ENCODE measurements at places on chromosomes 2 and 18.

GRCh38 chr18:24656551-24657443, 196.4 kb downstream of the HRH4 start:
- DNase-seq = no peak

DNA sequence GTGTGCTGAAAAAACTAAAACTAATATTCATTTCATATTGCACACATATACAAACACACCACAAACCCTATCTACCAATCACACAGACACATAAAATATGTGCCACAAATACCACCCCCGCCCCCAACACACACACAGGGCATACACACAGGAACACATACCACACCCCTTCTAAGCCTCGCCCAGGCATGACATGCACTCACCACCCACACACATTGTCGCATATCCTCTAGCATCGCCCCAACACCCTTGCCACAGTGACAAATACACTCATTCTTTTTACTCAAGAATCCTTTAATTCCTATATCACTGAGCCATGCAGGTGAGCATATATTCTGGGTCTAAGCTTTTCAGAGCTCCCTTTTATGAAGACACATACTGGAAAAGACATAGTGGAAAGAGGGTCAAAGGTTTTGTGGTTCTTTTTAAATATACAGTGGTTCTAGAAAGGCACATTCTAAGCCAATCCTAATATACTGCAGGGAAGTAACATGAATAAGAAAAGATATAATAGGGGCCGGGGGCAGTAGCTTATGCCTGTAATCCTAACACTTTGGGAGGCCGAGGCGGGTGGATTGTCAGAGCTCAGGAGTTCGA, 24.5 kb upstream of the LCLAT1 start:
- peak; percentile 29 for DNase-seq

GRCh38 chr2:26573241-26573925, 67.8 kb downstream of the CIB4 start:
- no peak for DNase-seq

- DNase-seq = no peak
Observed at GRCh38 chr2:210663631-210664089, 107.3 kb downstream of the CPS1 start.

GRCh38 chr2:143209570-143210445, 80.6 kb downstream of the ARHGAP15 start:
- DNase-seq = no peak

DNA sequence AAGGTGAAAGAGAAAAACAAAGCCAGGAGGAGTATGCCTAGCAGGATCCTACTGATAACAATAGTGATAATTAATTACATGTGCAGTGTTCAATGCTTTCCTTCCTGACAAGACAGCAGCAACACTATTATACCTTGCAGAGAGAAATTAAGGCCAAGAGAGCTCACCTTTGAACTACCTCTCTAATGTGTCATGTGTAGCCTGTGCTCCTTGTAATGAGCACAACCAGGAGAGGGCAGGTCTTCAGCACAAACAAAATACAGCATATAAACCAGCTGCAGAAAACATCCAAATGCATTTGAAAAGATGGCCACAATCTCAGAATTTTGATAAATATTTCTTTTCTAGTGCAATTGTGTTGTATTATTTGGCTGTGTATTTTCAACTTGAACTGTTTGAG, 1425.7 kb downstream of the DSC3 start:
- no peak for DNase-seq

DNA sequence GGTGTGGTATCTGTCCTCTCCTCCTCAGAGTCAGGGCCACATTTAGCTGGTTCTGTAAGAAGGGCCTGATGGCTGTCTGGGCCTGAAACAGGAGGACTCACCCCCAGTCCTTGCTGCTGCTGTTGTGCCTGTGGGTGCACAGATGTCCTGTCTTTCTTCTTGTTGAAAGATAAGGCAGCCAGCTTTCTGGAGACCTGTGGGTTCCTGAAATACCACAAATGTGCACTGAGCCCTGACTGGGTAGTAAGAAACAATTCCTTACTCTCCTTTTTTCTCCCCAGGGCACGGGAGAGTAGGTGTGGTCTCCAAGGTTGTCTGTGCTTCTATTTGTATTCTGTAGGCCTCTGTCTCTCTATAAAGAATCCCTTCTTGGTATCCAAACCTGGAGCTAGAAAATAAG, 96.2 kb upstream of the DLX2 start:
- no peak for DNase-seq

- no peak for DNase-seq
Observed at GRCh38 chr2:129201696-129202095, 777.8 kb upstream of the RAB6C start.

GRCh38 chr2:98212092-98213000, 125.4 kb downstream of the VWA3B start:
- no peak for DNase-seq

GRCh38 chr18:37393945-37394609, 171.5 kb downstream of the CELF4 start:
- peak; percentile 48 for DNase-seq

DNA sequence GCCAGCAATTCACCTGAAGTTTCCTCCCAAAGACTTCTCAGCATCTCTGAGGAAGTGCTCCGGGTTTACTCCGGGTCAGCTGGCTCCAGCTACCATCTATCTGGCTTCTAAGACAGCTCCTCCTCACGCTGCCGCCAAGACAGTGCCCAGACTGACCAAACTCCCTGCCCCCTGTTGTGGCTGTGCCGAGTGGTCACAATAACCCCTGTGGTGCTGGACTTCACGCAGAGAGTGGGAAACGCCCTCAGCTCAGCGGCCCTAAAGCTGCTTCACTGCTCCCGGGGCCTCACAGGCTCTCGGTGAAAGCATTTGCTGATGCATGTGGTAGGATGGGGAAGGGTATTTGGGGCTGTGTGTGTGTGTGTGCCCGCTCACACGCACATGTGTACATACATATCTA, 154.8 kb upstream of the ZNF236 start:
- DNase-seq = no peak

GRCh38 chr2:100548771-100549170, 14.0 kb upstream of the PDCL3 start:
- no peak for DNase-seq

- no peak for DNase-seq
Observed at GRCh38 chr2:184769023-184769422, 170.7 kb downstream of the ZNF804A start.

DNA sequence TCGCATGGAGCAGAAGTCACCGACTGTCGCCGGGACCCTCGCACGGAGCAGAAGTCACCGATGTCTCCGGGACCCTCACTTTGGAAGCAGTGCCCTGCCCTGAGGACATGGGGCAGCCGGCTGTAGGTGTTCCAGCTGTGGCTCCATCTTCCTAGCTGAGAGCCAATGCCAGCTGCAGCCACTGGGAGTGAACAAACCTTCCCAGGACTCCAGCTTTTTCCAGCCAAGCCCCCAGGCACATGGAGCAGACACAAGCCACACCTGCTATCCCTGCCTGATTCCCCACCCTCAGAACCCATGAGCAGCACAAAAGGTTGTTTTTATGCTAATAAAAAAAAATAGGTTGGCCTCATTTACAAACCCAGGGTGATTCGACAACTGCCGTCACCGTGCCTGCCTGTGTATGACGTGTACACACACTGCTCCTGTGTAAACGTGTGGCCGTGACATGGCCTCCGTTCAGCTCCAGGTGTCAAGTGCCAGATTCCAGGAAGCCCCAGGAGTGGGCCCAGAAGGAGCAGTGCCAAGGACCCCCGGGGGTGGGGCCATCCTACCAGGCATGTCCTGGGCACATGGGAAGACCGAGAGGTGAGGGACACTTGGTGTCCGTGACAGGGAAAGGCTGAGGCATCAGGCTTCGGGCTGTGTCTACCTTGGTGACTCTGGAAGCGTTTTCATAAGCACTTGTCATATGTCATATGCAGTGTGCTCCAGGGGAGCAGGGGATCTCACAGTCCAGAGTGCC, 91.5 kb downstream of the EIPR1 start:
- no peak for DNase-seq

GRCh38 chr2:70664525-70664924, 103.5 kb downstream of the ADD2 start:
- no peak for DNase-seq

DNA sequence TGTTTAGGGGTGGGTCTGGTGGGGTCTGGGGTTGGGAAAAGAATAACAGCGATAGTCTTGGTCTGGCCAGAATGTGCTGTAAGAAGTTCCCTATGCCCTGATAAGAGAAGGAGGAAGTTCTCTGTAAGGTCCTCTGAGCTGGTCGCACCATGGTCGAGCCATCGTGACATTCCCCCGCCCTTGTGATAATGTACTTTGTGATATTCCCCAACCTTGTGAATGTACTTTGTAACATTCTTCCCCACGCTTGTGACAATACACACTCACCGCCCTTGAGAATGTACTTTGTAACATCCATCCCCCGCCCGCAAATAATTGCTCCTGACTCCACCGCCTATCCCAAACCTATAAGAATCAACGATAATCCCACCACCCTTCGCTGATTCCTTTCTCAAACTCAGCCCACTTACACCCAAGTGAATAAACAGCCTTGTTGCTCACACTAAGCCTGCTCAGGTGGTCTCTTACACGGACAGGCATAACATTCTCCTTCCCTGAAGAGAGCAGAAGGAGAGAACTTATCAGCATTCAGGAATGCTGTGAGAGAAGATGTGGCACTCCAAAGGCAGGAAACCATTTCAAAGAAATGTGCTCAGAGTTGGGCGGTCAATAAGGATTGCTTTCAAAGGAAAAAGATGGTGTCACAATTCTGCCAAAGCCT, 17.8 kb upstream of the DUSP19 start:
- no peak for DNase-seq

- DNase-seq = no peak
Observed at GRCh38 chr2:222859786-222860612, 837 bp upstream of the ACSL3 start.

- DNase-seq = no peak
Observed at GRCh38 chr2:28427741-28428415, 35.2 kb downstream of the FOSL2 start.

GRCh38 chr2:68710756-68711155, 23.9 kb upstream of the ARHGAP25 start:
- no peak for DNase-seq

DNA sequence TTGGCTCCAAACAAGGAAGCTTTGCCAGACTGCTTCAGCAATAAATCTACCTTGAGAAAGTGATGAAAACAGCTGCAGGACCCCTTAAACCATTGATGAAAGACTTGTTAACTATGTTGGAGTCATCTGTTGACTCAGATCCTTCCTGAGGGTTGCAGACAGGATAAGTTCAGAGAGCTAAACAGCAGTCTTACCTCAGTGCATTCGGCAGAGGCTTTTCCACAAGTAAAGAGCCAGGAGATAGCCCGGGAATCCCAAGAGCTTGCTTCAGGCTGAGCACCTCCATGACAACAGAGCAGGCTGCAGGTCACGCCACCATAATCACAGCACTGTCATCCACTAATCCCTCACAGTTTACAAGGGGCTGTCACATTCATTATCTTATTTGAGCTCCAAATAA, 23.7 kb downstream of the KIAA2012 start:
- no peak for DNase-seq

DNA sequence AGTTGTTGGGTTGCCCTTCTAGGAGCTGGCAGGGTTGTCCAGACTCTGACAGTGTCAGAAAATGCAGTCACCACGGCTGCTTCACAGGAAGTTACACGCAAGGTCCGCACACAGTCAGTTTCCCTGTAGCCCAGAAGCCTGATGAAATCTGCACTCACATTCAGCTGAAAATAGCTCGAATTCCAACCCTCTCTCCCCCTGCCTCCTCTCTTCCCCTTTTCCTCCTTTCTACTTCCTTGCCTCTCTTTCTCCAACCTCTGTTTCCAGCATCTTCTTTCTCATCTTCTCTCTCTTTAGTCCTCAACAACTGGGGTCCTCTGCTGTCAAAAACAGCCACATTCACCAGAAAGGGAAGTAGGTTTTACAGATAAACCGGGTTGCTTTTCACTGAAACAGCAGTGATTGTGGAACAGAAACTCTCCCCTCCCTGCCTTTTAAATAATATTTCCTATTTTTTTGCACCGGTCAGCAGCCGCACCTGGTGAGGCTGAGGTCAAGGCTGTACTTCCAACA, 69.3 kb downstream of the BCL11A start:
- DNase-seq = no peak

DNA sequence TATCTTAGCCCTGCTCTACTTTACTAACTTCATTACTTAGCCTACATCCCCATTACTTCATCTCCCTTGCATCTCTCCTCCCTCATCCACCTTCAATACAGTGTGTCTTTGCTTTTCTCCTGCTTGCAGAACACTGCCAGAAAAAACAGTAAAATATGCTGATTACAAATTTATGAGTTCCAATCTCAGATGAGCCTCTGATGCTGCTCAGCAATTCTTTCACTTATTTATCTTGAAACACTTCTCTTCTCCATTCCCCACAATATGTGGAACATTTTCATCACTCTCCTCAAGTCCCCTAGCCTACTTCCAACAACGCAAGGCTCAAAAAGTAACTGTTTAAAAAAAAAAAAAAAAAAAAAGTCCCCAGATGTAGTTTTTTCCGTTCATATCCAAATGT, 7.1 kb downstream of the VPS54 start:
- no peak for DNase-seq

GRCh38 chr2:85813982-85814801, 60.4 kb downstream of the ATOH8 start:
- DNase-seq = peak; percentile 77

- DNase-seq = no peak
Observed at GRCh38 chr2:19474128-19474527, 115.7 kb upstream of the OSR1 start.

- DNase-seq = no peak
Observed at GRCh38 chr2:142819411-142819810, 58.1 kb upstream of the KYNU start.

GRCh38 chr18:74152857-74153256, 4.5 kb downstream of the TIMM21 start:
- DNase-seq = no peak

GRCh38 chr18:66826211-66826610, 222.3 kb upstream of the CDH19 start:
- DNase-seq = no peak

DNA sequence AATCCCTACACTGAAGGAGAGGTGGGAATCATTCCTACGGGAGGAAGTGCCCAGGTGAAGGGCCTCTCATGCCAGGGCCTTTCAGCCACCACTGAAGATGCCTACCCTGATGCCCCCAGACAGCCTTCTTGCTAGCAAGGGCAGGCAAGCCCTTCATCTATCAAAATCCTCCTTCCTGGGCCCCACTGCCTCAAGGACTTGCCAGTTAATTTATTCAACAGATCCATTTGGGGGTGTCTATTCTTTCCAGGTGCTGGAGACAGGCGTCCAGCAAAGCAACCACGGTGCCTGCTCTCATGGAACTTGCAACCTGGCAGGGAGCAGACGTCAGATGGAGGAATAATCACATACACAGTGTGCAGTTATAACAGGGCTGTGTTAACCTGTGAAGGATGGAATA, 95.5 kb downstream of the GYPC start:
- DNase-seq = no peak

- no peak for DNase-seq
Observed at GRCh38 chr18:80026363-80026762, 7.9 kb upstream of the RBFA start.

All from GM12892 (cell line).